Activated T-helper 2 cell treated with anti-CD3 and anti-CD28 coated beads, Interferon-gamma antibody, Interleukin-2, Interleukin-4, amounts not matched to agents 10 μg/mL and 5 μg/mL and 100 μg/mL, durations not matched to agents 14 hours and 24 hours and 36 hours (primary cell): ENCODE measurements at places on chromosomes 4 and X. TPM values are rescaled to one million over a fixed set of nuclear protein-coding genes. Genes with fewer than 3 reads are reported as not detected.

HSD17B13 gene
- total RNA-seq, result 0.16 and 0.32 TPM in 2 replicates

MUC7 gene
- not detected in 2 replicates for total RNA-seq

GPR173 gene
- not detected in 2 replicates for total RNA-seq

MND1 gene
- total RNA-seq, result 15.4 and 17.8 TPM in 2 replicates

GRCh38 chr4:77015390-77015789, 60.4 kb downstream of the CCNI start:
- no peak overlapping the region for H3K27ac ChIP-seq
- no peaks in the 10 kb centered on the region for H3K36me3 ChIP-seq
- no peak overlapping the region for H3K4me3 ChIP-seq
- peaks cover 16% of the 10 kb centered on the region for H3K4me1 ChIP-seq
- DNase-seq, result no peak

DNA sequence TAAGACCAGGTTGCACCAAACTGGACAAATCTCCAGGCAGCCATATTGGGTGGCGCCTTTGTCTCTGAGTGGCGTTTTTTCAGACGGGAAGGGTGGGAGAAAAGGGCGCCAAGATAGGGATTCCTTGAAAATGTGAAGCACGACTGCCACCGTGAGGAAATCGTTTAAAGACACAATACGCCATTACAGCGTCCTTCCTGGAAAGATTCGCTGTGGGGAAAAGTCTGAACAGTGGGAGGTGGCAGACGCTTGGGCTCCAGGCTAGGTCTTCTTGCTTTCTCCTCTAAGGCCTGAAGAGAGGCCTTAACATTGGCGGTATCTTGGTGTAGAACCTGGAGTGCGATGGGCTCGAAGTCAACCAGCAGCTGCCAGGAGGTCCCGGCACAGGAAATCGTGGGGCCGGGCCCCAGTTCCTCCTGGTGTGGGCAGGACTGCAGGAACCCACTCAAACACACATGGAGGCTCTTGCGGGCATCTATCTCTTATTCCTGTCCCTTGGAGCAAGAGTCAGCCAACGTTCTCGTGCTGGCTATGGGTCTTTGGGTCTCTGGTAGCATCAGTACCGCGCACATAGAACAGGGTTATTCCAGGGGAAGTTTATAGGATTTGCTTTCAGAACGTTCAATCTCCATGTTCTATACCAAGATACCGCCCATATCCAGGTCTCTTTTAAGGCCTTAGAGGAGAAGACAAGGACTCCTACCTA, 208.8 kb downstream of the OR13H1 start:
- no peaks in the 10 kb centered on the region for H3K27me3 ChIP-seq
- peaks cover 32% of the 10 kb centered on the region for H3K36me3 ChIP-seq
- no peak overlapping the region for H3K4me3 ChIP-seq
- H3K4me1 ChIP-seq, result no peaks in the 10 kb centered on the region

- no peaks in the 10 kb centered on the region for H3K4me1 ChIP-seq
- H3K27me3 ChIP-seq, result peaks cover 2% of the 10 kb centered on the region
- H3K36me3 ChIP-seq, result no peaks in the 10 kb centered on the region
Measured at GRCh38 chr4:6548882-6549230, 26.1 kb upstream of the MAN2B2 start.

- no peaks in the 10 kb centered on the region for H3K27me3 ChIP-seq
- no peak overlapping the region for H3K4me3 ChIP-seq
- H3K27ac ChIP-seq, result no peak overlapping the region
- DNase-seq, result no peak
Measured at GRCh38 chr4:141246683-141247429, 26.2 kb downstream of the ZNF330 start.

DNA sequence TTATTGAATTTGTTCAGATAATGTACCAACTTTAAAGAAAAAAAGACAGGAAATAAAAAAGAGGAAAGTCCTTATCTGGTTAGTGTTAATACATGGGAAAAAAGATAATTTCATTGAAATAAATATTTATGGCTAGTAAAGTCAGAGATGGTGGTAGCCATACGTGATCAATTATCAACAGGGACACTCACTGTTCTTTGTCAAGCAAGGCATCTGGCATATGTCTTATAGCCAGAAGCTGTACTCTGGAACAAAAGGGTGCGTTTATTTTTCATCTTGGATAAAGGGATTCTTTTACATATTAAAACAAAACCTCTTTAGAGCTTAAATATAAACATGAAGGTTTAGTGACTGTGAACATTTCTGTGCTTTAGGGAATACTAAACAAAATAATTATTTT, 26.7 kb downstream of the HDX start:
- DNase-seq, result no peak
- H3K36me3 ChIP-seq, result no peaks in the 10 kb centered on the region
- H3K4me1 ChIP-seq, result no peaks in the 10 kb centered on the region
- H3K27ac ChIP-seq, result no peak overlapping the region
- no peaks in the 10 kb centered on the region for H3K27me3 ChIP-seq

- no peaks in the 10 kb centered on the region for H3K36me3 ChIP-seq
- H3K27ac ChIP-seq, result no peak overlapping the region
- no peaks in the 10 kb centered on the region for H3K27me3 ChIP-seq
- no peaks in the 10 kb centered on the region for H3K4me1 ChIP-seq
Measured at GRCh38 chrX:128581615-128582014, 529.4 kb upstream of the ACTRT1 start.
